ENCODE measurements at places on chromosomes 12 and 14.

GRCh38 chr12:46456356-46457334 lies 84.1 kb upstream of the SLC38A2 start:
- no peak for DNase-seq

DNA sequence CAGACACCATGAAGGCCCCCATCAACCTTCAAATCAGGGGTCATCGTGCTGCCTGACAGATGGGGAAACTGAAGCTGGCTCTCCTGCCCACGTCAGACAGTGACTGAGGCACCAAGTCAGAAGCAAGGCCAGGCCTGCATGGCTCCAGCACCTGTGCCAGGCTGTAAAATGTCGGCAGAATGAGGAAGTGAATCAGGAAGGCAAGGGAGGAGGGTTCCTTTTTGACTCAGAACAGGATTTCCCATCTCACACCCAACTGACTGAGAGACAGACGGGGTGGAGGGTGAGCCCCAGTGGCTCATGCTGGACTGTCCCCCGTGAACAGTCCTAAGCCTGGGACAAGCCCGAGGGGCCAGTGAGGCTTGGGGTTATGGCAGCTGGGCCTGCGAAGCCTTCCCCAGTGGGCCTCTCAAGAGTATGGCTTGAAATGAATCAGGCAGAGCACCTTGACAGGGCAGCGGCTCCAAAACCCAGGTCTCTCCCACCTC lies 20.9 kb downstream of the SYNE3 start:
- no peak for DNase-seq

DNA sequence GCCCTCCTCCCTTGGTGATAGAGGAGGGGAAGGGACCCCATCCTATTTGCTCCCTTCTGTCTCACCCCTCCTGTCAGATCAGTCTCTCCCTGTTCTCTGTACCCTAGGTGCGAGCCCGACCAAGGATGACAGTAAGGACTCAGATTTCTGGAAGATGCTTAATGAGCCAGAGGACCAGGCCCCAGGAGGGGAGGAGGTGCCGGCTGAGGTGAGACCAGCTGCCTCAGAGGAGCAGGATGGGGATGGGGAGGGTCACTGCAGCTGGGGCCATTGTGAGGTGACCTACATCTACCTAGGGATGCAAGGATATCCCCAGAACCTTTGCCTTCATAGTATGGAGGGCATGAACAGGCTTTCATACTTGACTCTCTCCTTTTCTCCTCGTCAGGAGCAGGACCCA lies 22.2 kb downstream of the AGAP2 start:
- DNase-seq = no peak

DNA sequence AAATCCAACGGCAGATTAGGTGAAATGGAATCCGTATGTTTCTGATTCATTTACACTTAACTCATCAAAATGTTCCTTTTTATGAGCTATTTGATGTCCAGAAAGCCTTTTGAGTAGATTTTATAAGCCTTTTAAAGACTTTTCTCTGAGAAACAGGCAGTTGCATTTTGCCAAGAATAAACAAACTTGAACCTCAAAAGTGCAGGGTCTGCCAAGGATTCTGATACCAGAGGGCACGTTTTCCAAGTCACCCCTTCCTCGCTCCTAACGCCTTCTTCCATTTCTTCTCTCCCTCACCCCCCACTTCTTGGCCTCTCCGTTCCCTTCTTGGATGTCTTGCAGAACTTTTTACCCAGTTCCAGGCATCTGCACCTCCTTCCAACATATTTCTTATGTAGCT lies 200.6 kb upstream of the TBX3 start:
- no peak for DNase-seq

DNA sequence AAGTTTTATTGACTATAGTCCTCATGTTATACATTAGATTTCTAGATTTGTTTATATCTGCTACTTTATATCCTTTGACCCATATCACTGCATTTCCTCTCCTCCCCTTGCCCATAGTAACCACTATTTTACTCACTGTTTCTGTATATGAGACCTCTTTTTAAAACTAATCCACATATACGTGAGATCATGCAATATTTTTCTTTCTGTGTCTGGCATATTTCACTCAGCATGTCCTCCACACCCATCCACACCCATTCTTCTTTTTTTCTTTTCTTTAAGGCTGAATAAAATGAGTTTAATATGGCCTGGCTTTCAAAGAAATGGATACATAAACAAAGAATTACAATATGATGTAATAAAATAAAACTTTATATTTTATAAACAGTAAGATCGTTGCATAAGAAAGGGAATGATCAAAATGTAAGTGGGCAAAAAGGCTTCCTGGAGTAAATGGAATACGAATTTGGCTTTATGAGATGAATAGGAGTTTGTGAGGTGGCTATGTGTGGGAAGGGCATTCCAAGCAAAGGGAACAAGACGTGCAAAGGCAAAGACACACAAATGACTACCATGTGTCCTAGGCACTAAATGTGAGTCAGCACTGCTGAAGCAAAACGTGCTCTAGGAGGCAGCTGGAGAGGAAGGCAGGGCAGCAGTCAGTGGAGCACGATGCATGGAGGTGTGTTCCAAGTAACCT lies 53.2 kb upstream of the HIF1A start:
- DNase-seq = no peak

DNA sequence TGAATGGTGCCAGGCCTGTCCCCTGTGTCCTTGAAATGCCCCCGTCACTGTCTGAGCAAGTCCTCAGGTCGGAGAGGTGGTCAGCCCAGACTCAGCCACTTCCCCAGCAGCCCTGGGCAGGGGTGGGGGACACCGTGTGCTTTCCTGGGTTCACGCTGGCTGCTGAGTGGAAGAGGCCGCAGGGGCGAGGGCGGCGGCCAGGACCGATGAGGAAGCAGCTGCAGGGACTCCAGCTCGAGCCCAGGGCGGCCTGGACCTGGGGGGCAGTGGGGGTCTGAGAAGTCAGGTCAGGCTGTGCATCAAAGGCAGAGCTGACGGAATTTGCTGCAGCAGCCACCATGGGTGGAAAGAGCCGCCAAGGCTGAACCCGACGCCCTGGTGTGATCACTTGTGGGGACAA lies 28.4 kb downstream of the NOC4L start:
- no peak for DNase-seq

DNA sequence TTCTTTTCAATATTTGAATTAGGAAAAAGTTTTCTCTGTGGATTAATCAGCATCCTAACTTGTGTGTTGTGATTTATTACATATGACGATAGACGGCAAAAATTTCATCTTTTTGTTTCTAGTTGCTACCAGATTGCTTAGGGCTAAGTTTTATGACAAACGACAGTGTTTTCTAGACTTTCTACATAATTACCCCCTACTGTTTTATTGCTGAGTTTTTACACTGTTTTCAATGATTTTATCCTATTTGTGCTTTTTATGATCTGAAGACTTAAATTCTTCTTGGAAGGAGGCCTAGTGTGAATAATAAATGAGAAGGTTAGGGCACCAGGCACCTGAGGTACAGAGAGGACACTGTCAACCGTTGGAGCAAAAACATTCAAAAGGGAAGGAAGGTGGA lies 88.1 kb downstream of the TXNDC16 start:
- no peak for DNase-seq

GRCh38 chr12:64186789-64187188 lies 35.3 kb downstream of the KICS2 start:
- DNase-seq = no peak

GRCh38 chr12:111754671-111755070 lies 12.1 kb upstream of the ALDH2 start:
- DNase-seq = no peak

DNA sequence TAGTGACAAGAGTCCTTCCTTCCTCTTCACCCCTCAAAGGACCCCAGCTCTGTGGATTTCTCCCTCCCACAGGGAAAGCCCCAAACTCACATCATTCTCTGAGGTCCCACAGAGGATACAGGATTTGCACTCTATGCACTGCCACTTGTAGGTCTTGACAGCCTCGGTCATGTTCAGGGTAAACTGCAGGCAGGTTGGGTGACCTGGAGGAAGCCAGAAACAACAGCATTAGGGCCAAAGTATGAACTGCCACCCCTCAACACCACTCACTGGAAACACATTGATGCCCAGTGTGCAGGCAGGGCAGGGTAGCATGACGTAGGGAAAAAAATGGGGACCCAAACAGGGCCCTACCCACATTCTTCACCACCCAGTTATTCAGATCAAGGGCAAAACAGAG lies 264.4 kb downstream of the DPF3 start:
- no peak for DNase-seq

GRCh38 chr14:102074415-102074964 lies 12.4 kb downstream of the HSP90AA1 start:
- no peak for DNase-seq

GRCh38 chr12:122687086-122687485 lies 16.1 kb downstream of the HCAR2 start:
- no peak for DNase-seq

DNA sequence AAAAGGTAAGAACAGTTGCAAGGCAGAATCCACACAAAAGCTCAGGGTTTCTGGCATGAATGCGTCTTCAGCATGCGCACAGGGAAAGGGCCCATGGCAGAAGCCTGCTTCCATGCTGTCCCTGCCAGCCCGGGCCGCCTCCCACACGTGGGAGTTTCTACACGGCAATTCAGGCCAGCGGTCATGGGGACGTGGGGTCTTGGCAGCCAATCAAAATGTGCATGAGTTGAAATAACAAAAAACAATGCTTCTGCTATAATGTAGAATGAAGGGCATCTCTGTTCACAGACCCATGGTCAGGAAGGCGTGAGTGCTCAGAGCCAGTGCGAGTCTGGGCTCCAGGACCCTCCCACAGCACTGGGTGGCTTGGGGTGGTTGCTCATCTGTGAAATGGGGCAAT lies 28.6 kb downstream of the AMN start:
- DNase-seq = no peak

- DNase-seq = no peak
Observed at GRCh38 chr12:87368259-87368658, 660.9 kb downstream of the C12orf50 start.

DNA sequence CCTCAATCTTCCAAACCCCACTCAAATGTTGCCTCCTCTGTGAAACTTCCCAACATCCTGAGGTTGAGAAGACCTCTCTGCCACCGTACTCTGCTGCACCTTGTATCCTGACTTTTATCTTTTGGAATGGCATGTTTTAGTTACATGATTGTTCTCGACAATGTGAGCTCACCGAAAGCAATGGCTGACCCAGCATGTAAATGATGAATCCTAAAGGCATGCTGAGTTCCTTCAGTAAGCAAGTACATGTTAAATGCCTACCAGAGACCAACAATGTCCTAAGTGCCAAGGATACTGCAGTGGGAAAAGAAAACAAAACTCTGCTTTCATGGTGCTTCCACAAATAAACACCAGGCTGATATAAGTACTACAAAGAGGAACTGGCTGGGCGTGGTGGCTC lies 13.7 kb downstream of the PPP1R13B start:
- no peak for DNase-seq

DNA sequence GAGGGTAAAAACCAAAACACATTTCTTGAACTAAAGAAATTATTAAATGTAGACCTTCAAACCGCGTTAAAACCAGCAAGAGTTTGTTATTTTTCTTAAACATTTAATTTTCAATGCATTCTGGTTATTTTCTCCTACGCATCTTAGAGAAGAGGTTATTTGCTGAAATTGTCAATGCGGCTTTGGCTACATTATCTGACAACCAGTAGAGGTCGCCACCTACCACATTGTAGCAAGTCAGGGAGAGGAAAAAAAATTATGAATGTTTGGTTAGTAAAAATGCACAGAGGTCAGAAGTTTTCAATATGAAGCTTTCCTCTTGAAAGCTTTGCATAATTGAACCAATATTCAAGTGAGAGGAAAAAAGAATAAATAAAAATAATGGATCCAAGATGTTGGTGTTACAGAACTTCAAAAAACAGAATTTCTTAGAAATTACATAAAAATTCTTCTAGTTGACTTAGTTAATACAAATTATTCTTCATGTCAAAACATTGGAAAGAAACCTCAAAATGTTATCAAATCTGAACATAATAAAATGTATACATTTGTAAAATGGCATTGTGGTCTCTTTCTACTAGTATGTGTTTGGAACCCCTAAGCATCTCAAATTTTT lies 159.4 kb upstream of the TMTC2 start:
- no peak for DNase-seq

DNA sequence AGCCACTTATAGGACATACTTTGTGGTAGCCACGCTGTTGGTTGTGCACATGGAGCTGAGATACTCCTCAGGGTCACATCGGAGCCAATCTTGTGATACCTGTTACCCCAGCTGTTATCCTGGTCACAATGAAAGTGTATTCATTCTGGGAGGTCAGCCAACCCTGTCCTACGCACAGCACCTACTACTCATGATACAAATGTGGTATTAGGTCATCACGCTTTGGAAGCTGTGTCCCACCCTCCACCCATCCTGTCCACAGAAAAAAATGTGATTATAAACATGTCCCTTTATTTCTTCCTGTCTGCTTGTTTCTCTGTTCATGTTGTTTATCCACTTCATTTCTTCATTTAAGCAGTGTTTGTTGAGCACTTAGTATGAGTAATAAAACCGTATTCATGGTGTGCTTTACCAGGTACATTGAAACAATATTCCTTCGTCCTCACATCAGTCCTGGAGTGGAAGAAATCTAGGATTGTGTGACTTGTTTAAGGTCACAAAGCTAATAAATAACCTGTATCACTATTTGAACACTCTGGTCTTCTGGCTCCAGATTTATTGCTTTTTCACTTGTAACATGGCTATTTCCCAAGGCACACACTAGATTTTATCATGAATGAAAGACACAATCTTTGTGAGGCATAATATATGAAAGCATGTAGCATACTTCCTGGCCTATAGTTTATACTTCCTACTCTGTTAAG lies 73.1 kb downstream of the DERA start:
- no peak for DNase-seq

GRCh38 chr12:21697904-21698630 lies 40.4 kb upstream of the LDHB start:
- no peak for DNase-seq

GRCh38 chr14:92719421-92719820 lies 29.0 kb downstream of the LGMN start:
- no peak for DNase-seq

GRCh38 chr12:96343347-96343954 lies 56.8 kb downstream of the CDK17 start:
- no peak for DNase-seq

DNA sequence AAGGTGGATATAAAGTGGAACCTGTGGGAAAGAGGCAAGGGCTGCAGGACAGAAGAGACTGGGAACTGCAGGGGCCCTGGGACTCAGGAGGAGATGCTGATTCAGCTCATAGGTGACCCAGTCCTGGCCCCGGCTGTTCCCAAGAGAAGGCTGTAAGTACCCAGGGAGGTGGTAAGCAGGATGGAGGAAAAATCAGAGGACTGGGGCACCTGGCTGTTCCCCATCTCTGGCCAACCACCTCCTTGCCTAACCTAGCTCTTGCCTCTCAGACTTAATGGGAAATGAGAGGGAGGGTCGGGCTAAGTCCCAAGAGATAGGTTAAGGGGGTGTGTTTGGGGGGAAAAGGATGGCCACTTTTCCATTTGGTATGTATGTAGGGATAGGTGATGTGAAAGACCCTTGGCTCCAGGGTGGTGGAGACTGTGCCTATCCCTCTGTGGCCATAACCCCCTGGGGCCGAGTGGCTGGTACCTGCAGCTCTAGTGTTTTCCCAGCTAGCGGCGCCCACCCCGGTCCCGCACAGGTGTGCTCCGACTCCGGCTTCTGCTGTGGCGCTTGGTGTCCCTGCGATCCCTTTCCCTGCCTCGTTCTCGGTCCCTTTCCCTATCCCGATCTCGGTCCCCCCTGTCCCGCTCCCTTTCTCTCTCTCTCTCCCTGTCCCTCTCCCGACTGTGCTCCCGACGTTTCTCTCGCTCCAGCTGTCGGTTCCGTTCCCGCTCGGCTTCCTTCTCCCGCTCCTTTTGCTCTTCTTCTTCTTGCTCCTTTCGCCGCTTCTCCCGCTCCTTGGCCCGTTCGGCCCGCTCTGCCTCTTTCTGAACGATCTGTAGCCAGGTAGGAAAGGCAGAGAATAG lies 1.6 kb upstream of the CDH24 start:
- DNase-seq = no peak

GRCh38 chr14:31253746-31254471 lies 46.3 kb upstream of the HECTD1 start:
- no peak for DNase-seq
